ENCODE measurements at places on chromosomes 16 and 17.

GRCh38 chr16:72978212-72978611 lies 69.7 kb downstream of the ZFHX3 start:
- no peak for DNase-seq

GRCh38 chr16:30756781-30757100 lies 5.1 kb downstream of the CFAP119 start:
- DNase-seq, result no peak

GRCh38 chr16:11610580-11610979 lies 23.9 kb upstream of the LITAF start:
- DNase-seq, result no peak

- no peak for DNase-seq
Observed at GRCh38 chr17:32803544-32803943, 73.4 kb downstream of the MYO1D start.
